ENCODE measurements at places on chromosomes 1 and 21.

DNA sequence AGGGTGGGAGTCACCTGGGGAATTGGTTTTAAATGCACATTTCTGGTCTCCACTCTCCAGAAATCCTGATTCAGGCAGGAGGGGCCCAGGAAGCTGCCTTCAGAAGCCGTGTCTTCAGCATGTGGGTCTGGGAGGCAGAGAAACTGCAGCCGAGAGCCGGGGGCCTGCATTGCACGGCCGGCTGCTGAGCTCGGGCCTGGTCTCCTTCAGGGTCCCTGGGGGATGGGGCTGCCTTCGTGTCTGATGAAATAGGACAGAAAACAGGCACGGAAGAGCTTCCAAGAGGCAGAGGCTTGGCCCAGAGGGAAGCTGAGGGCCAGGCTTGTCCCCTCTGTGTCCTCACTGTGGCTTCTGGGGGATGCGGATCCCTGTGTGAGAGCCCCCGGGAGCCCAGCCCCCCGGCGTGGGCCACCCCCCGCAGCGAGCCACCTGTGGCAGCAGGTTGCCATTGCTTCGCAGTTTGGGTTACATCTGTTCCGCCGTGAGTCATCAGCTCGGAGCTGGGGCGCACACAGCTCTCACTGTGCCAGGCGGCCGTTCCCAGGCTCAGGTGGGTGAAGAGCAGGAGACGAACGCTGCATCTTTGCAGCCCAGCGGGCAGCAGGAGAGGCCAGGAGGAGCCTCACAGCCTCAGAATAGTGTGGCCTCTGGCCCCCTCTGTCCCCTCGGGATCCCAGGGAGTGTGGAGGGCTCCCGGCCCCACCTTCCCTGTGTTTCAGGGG, 72.4 kb downstream of the AJAP1 start:
- no peak for DNase-seq

DNA sequence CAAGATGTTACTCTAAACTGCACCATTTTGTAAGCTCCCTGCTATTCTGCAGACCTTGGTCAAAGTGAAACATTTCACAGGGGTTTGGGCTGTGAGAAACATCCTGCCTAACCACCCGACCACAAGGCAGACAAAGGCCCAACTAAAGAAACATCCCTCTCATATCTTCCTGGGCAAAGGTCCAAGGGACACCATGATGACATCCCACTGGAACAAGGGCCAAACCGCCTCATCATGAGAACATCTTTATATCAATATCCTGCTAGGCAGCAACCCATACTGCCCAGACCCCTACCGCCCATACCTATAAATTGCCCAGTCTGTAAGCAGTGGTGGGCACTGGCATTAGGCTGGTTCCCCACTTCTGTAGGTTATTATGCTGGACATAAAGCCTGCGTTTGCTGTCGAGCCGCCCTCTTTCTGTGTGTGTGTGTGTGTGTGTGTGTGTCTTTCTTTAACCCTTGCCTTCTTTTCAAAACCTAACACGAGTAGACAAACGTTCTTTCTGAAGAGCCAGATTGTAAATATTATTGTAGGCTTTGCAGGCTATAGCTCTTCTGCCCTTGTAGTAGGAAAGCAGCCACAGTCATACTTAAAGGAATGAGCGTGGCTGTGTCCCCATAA, 1.0 kb upstream of the PPIE start:
- DNase-seq = peak; percentile 18

- DNase-seq = no peak
Measured at GRCh38 chr1:236128646-236129178, 13.6 kb upstream of the GPR137B start.

- DNase-seq = no peak
Measured at GRCh38 chr21:44402323-44403105, 49.1 kb downstream of the TRPM2 start.

DNA sequence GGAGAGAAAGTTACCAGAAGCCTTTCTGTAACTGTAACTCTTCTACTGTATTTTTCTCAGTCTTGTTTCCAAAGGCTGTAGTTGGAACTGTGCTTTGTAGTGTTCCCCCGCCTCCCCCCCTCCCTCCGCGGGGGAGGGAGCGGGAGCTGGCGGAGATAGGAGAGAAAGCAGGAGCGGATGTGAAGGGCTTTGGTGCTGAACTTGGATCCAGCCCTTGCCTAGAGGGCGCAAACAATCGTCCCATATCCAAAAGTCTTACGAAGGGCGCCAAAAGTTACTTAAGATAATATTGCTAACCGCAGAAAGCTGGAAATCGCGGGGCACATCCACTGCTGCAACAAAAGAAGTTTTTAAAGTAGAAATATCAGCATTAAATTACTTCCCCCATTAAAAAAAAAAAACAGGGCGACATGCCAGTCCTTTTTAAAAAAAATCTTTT, 2.4 kb upstream of the NFIA start:
- DNase-seq = peak; percentile 96

DNA sequence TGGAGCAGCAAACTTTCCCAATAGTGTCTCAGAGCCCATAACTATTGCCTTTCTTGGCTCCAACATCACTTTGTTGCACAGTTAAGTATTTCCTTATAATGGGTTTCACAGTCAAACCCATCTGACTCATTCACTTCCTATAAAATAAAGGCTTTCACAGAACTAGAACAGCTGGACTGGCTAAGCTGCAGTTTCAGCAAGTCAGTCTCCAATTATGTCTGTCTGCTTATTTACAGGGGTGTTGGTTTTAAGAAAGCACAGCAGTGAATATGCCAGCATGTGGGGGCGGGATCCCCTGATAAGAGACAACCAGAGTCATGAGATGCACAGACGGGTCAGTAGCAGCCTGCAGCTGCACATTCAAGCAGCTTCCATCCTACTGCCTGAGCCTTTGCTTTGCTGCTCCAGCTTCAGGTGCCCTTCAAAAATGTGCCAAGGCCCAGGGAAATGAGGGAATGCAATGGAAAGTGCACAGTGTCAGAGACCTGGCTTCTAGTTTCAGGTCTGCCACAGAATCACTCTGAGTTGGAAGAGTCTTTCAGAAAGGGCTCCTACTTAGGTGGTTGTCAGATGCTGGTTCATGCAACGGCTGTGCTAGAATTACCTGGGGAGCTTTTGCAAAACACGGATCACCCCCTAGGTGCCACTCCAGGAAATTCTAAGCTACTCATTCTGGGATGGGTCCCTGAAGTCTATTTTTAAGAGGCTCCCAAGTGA, 24.8 kb downstream of the RNF19B start:
- DNase-seq = peak; percentile 90

- DNase-seq = no peak
Measured at GRCh38 chr1:201255479-201256362, 27.6 kb upstream of the PKP1 start.

- DNase-seq = peak; percentile 18
Measured at GRCh38 chr1:214615871-214616270, 12.9 kb downstream of the CENPF start.

- no peak for DNase-seq
Measured at GRCh38 chr1:201518071-201518470, 11.1 kb upstream of the CSRP1 start.

GRCh38 chr1:64594446-64594845, 124.5 kb downstream of the CACHD1 start:
- DNase-seq = no peak

GRCh38 chr1:178374016-178374415, 122.7 kb downstream of the CLEC20A start:
- no peak for DNase-seq

DNA sequence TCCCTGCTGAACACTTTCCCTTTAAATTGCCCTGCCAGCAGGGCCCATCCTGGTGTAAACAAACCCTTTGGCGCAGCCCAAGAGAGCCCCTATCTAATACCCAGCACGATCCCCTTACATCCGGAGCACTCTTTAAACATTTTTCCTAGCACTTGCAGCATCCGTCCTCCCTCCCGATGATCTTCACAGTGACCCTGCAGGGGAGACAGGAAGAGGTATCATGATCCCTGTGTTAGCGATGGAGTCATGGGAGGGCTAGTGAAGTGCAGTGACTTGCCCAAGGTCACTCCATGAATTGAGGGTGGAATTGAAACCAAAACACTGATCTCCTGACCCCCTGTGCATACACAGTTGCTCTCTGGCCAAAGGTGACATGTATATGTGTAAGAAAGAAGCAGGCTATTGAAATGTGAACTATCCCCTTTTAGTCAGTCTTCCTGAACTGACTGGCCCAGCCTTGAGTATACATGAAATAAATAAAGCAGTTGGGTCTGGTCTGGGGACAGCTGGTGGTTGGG, 9.8 kb upstream of the KCNQ4 start:
- DNase-seq = no peak

- DNase-seq = no peak
Measured at GRCh38 chr21:42021371-42022090, 11.4 kb upstream of the ZBTB21 start.

DNA sequence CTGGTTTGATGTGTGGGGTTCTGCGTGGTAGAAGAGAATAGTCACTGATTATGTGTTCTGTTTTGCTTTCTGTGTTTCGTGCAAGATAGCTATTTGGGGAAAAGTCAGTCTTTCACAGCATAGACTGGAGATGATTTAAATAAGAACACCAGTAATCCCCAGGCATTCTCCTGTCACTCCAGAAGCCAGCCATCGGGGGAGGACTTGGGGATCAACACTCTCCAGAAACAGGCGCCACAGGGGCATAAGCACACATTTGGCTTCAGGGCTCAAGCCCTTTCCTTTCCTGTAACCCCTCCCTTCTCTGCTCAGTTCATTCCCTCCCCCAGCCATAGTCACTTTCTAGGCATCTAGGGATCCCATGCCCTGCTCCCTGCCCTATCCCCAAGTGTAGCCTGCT, 97.3 kb upstream of the BEND5 start:
- DNase-seq = no peak

GRCh38 chr1:17948594-17948993, 159.0 kb upstream of the IGSF21 start:
- no peak for DNase-seq

GRCh38 chr1:155360051-155360450, 39.4 kb downstream of the RUSC1 start:
- no peak for DNase-seq

GRCh38 chr21:45384656-45385548, 20.1 kb upstream of the COL18A1 start:
- DNase-seq = no peak

DNA sequence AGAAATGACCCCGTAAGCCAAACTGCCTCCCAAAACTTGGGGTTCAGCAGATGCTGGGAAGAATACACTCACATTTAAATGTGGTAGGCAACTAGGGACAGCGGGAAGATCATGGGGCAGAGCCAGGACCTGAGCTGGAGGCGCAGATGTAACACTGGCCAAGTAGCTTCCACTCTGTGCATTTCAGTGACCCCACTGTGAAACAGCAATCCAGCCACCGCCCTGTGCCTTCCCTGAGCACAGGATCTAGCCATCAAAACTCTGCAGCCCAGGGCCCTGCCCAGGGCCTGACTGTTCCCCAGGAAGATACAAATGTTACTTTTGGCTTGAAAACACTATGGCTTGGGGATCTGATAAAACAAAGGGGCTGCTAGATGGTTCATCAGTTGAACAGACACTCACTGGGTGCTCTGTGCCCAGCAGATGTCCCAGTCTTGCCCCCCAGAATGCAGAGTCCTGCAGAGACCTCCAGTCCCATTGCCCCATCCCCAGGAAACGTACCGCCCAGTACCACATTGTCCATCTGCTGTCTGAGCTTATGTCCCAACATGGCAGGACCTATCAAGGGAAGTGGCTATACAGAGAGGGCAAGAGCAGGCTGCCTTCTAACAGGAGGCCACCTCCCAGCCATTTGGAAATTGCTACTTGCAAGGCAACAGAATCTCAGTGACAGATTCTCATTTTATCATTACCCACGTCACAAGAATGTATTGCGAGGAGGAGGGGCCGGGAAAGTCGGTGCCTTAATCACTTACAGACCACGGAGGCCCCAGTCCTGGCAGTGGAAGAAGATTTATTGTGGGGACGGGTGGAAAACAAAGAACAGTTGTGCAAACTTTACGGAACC, 124.0 kb downstream of the DMRTB1 start:
- DNase-seq = no peak

DNA sequence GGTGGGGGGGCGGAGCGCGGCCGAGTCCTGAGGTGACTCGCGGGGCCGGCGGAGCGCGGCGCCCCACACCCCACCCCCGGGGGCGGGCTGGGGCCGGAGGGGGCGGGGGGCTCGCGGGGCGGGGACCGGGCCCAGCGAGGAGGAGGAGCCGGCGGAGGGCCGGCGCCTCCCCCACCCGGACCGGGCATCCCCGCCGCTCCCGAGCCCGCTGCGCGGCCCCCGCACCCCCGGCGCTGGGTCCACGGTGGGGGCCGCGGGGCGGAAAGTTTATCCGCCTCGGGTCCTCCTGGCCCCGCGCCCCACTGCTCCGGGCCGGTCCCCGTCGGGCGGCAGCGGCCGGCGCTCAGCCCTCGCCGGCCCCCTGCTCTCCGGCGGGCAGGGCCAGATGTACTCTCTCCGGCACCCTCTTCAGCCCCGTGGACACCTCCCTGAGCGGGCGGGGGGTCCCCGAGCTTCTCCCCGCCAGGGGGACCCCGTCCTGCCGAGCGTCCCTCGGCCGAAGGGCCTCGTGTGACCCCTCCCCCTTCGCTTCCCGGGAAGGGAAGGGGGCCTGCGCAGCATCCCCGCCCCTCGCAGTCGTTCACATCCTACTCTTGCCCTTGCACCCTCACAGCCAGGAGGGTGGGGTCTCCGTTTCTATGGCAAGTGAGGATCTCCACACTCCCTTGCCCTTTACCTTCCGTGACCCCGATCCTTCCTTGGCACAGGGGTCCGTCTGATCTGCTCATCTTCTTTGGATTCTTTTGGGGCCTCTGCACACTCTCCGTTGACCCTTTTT, 663 bp downstream of the CAMTA1 start:
- peak; percentile 48 for DNase-seq

- DNase-seq = peak; percentile 72
Measured at GRCh38 chr21:39004634-39005501, 178.4 kb downstream of the PSMG1 start.

- no peak for DNase-seq
Measured at GRCh38 chr1:214050513-214051401, 63.0 kb downstream of the PROX1 start.

DNA sequence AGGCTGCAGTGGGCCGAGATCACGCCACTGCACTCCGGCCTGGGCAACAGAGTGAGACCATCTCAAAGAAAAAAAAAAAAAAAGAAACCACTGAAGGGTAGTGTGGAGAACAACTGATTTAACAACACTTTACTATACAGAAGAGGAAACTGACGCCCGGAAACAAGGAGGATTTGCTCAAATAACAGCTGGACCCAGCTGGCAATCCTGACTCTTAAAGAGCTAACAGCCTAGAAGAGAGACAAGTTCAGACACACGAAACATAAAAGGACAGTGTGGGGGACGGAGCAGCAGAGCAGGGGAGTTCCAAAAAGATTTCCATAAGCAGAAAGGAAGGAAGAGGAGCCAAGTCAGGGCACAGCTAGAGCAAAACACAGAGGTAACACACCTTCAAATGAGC, 4.4 kb downstream of the ECHDC2 start:
- no peak for DNase-seq

- DNase-seq = no peak
Measured at GRCh38 chr1:211831558-211832323, 1.2 kb upstream of the LPGAT1 start.

DNA sequence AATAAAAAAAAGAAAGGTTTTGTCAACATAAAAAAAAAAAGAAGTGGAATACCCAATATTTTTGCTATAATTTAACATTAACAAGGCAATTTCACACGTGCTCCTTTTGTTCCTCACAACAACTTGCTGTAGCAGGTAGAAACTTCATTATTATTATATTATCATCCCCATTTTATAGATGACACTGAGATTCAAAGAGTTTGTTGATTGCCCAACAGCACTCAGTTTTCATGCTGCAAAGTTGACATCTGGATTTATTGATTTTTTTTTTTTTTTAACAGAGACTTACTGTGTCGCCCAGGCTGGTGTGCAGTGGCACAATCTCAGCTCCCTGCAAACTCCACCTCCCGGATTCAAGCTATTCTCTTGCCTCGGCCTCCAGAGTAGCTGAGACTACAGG, 8.9 kb upstream of the ESRRG start:
- no peak for DNase-seq

Measured in hematopoietic multipotent progenitor cell treated with erythropoietin and hydrocortisone succinate and interleukin-3 and kit ligand, for 6 days (in vitro differentiated cells).